ENCODE measurements at places on chromosomes 12 and 14.

- DNase-seq: no peak
Observed at GRCh38 chr12:20260851-20261250, 107.5 kb upstream of the PDE3A start.

DNA sequence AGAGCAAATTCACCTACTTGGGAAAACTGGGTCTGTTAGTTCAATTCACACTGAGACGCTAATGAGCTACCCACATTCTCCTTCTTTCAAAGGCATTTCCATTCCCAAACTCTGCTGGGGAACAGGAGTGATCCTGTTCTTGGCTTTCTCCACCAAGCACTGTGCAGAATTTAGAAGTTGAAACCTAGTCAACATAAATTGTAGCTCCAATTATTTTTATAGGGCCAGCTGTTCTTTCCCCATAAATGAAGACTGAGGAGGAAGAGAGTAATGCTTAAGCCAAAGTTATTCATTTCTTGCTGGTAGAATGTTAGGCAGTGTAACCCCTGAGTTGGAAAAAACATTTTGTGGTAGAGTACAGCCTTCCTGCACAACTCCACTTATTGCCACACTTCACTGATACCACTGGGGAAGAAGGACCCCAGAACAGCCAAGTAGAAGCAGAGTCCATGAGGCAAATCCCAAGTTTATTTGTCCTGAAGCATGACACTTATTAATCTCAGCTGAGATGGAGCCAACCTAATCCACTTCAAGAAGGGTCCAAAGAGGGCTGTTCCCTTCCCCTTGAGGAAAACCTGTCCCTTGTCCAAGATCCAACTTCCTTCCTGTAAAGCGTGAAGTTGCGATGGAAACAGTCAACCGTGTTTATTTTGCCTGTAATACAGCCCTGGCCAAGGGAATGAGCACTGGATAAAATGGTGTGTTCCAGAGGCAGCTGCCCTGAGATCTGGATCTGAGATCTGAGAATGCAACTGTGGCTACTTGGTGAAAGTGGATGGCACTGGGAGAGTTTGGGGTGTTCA is 151.8 kb downstream of the TBX5 start:
- DNase-seq: no peak

GRCh38 chr14:102226356-102227125 is 78.4 kb downstream of the MOK start:
- DNase-seq: no peak

DNA sequence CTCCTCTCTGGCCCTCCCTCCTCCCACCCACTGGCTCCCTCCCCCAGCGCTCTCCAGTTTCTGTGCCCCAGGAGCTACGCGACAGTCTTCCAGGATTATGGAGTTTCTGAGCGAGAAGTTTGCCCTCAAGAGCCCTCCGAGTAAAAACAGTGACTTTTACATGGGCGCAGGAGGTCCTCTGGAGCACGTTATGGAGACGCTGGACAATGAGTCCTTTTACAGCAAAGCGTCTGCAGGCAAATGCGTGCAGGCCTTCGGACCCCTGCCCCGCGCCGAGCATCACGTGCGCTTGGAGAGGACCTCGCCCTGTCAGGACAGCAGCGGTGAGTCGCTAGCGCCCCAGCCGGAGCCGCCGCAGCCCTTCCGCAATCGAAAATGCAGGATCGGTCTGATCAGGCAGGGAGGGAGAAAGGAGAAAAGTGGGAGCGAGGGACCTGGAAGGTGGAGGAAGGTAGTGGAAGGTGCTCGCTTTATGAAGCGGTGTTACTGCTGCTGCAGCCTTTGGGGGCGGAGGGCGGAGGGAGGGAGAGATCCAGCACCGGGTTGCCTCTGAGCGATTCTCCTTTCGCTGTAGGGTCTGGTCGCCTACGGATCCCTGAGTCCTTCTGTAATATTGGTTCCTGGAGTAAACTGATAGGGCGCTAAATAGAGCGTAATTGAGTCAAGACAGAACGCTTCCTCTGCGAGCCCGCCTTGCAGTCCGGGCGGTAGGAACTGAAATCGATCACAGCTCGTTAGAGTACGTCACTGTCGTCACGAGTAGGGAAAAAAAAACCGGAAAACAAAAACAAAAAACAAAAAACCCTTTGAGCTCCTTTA is at the start of gene ALX1:
ALX1 (plus strand) TSS at position 56 of the 819 bp plus-strand sequence; CDS start at position 98, 42 bp downstream.
- no peak for DNase-seq

DNA sequence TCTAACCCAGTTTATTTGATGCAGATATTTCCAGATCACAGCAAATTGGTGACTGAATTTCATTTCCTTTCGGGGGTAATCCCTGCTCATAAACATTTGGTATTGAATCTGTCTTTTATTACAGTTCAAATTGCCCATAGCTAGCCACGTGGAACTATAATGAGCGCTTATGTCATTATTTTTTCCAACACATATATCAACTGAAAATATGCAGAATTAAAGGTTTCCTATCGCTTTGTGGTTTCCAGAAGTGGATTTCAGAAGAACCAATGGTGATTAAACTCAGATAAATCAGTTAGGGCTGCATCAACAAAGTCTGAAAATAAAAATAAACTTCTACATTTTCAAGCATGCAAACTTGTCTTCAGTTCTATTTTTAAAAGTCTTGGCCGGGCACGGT is 111.9 kb downstream of the PIK3C2G start:
- no peak for DNase-seq

GRCh38 chr12:111181143-111181726 is 187.7 kb downstream of the PHETA1 start:
- no peak for DNase-seq

DNA sequence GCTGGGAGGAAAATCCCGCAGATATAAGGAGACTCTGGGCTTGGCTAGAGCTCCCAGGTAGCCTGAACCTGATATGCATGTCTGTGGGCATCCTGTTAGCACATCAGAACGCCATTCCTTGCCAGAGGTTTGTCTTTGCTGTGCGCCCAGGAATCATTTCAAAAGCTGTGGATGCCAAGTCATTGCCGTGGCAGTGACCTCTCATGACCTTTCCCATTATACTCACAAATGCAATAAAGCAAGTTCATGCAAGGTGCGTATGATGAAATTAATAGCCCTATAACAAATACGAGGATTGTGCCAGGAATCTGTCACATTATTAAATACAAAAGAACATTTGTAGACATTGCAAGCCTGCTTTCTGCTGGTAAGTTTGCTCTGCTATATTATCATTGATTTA is 229.1 kb upstream of the PELI2 start:
- DNase-seq: no peak

DNA sequence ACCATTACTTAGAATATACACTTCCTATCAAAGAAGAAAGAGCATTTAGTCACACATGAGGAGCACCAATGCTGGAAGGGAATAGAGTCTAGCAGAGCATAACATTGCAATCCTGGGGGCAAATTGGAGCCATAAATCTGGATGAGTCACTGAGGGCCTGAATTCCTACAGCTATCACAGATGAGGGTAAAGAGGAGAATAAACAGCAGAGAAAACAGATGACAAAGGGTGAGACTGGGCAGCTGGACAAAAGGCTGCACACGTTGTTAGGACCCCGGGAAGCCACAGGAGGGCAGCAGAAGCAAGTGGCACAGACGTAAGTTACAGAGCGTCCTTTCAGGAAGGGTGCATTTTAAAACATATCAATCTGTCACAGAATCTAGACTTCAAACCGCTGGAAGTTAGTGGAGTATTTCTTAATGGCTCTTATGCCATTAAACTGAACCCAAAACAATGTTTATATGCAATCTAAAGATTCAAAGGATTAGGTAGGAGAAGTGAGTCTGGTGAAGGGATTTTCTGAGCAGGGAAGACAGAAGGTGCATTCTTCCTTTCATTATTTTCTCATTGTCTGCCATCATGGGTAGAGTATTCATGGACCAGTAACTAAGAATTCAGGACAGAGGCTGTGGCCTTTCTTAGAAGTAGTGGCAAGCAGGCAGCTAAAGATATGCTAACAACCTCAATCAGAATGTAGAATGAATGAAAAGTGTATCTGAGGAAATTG is 159.8 kb upstream of the DAAM1 start:
- no peak for DNase-seq

DNA sequence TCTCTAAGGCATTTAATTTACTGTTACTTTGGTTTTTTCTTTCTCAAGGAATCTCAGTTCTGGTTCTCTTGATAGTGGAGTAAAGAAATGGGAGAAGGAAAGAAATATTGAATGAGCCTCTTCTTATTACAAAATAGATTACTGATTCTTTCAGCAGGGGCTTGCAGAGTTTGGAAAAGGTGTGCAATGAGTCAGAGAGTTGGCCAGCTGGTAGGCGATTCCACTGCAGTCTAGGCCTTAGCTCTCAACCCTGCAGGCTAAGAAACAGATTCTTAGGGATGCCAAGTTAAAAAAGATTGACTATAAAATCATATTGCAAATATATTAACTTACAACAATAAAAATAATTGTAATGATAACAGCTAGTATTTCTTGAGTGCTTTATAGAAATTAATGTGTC is 25.8 kb downstream of the NR1H4 start:
- DNase-seq: no peak

GRCh38 chr14:51724650-51725049 is 72.9 kb downstream of the FRMD6 start:
- no peak for DNase-seq

DNA sequence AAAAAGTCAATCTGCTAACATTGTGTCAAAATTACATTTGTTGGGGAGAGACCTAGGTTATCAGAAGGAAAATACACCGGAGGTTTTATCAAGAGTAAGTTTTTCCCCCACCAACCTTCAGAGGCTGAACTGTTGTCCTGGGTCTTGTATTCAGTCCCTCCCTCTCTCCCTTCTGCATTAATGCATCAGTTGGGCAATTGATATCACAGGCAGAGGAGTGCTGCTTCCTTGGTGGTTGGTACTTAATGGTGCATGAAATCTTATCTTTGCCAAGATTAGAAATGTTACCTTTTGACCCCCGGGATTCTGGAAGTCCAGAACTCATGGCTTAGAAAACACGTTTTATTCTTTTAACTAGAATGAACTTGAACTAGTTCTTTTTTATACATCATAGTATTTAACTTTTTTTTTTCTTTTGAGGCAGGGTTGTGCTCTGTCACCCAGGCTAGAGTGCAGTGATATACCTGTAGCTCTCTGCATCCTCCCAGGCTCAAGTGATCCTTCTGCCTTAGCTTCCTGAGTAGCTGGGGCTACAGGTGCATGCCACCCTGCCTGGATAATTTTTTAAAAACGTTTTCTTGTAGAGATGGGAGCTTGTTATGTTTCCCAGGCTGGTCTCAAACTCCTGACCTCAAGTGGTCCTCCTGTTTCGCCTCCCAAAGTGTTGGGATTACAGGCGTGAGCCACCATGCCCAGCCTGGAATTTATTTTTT is 4.9 kb downstream of the PCBP2 start:
- no peak for DNase-seq

DNA sequence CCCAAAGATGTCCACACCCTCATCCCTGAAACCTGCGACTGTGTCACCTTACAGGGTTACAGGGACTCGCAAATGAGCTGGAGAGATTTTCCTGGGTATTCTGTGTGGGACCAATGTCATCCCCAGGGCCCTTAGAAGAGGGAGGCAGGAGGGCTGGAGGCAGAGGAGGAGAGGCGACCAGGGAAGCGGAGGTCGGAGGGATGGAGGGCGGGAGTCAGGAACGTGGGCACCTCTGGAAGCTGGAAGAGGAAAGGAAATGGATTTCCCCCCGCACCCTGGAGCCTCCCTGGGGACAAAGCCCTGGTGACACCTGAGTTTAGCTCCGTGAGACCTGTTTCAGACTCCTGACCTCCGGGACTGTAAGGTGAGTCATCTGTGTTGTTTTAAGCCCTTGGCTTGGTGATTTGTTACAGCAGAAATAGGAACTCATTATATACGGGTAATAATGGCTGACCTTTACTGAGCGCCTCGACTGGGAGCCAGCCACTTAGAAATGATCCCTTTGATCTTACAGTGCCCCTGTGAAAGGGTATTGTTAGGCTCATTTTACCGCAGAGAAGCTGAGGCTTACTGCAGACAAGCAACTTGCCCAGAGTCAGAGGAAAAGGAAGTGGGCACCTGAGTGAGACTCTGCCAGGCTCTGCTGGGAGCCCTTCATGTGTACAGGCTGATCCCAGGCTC is 29.3 kb upstream of the FZD10 start:
- no peak for DNase-seq

All from CD4-positive, alpha-beta T cell treated with Interleukin-2 at 100 ng/mL for 4 hours (primary cell).